Fibroblast of lung (primary cell): ENCODE measurements at places on chromosomes 1 and 21.

DNA sequence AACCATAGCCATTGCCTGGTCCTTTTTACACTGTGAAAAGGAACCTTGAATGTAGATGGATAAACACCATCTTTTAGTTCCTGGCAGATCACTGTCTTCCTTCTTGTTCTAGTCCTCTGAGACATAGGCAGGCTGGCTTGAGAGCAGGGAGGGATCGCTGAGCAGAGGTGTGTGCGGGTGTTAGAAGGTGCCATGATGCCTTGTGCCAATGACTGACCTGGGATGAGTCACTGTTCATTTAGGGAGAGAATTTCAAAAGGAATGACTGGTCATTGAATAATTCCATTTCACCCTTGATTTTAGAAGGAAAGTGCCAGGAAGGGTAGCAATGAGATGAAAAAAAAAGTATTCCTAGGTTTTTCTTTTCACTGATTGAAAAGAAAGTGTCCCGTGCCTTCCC, 383.9 kb downstream of the KIF26B start:
- H3K27ac ChIP-seq = no peak overlapping the region
- no peaks in the 10 kb centered on the region for H3K4me1 ChIP-seq
- no peaks in the 10 kb centered on the region for H3K27me3 ChIP-seq
- no peak overlapping the region for H3K4me3 ChIP-seq

DNA sequence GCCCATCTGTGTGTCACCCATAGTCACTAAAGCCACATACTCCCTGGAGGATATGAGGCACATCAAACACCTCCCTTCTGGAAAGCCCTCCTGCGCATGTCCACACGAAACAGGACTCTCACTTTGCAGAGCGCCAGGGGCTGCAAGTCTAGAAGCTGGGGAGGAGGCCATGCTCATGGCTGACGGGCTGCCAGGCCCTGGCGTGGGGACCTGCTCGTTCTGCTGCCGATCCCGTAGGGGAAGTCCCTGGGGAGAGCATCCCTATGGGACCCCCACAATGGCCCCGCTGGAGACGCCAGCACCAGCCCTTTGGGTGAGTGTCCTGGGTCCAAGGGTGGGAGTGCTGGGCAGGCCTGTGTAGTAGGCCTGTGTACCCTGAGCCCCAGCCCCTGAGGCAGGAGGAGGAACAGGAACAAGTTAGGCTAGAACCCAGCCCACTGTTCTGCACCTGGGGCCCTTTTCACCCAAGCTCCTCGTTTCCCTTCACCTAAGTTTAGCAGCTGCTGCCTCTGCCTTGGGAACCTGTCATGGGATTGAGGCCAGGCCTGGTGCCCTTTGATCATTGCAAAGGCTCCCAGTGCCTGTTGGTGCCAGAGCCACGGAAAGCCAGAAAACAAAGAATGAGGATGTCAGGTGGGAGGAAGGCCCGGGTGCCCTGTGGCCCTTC, 9.9 kb downstream of the FAM3B start:
- H3K27ac ChIP-seq = no peak overlapping the region
- H3K4me3 ChIP-seq = no peak overlapping the region
- H3K36me3 ChIP-seq = no peaks in the 10 kb centered on the region
- no peaks in the 10 kb centered on the region for H3K27me3 ChIP-seq
- DNase-seq = no peak
- H3K4me1 ChIP-seq = no peaks in the 10 kb centered on the region

- H3K27ac ChIP-seq = no peak overlapping the region
- no peak overlapping the region for H3K4me3 ChIP-seq
- peaks cover 9% of the 10 kb centered on the region for H3K27me3 ChIP-seq
- no peak for DNase-seq
- H3K4me1 ChIP-seq = no peaks in the 10 kb centered on the region
Observed at GRCh38 chr1:220813013-220813412, 26.3 kb downstream of the MTARC1 start.

DNA sequence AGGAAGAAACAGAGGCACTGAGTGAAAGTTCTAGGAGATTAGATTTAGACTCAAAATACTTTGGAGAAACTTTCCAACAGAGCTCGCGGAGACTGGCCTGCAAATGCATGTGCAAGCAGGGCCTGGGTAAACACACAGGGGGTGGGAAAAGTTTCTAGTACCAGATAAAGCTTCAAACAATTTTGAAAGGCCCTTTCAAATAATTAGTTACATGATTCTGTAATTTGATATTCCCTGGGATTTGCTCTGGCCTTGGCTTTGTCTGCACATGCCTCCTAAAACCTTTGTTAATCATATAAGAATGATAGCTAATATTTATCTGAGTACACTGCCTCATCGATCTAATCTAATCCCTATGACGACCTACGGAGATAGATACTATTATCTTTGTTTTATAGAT, 31.3 kb downstream of the VTCN1 start:
- H3K36me3 ChIP-seq = no peaks in the 10 kb centered on the region
- H3K27ac ChIP-seq = no peak overlapping the region
- H3K4me3 ChIP-seq = no peak overlapping the region
- no peaks in the 10 kb centered on the region for H3K27me3 ChIP-seq

DNA sequence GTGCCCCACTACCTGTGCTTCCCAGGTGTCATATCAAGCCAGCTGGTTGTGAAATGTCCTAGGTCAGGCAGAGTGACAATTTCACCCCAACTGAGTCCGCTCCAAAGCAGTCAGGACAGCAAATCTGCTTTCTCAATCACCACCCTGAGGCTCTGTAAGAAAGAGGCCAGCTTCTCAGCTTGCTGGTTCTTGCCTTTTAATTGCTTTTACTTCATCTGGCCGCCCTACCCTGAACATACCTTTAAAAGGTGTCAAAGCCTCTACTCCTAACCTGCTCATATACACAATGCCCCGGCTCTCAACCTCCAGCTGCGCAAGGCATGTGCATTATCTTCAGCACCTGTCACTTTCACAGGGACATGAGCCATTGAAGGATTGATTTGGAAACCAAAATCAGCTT, 581.6 kb downstream of the NPHP4 start:
- DNase-seq = no peak
- H3K36me3 ChIP-seq = no peaks in the 10 kb centered on the region
- H3K4me1 ChIP-seq = no peaks in the 10 kb centered on the region
- H3K4me3 ChIP-seq = no peak overlapping the region

DNA sequence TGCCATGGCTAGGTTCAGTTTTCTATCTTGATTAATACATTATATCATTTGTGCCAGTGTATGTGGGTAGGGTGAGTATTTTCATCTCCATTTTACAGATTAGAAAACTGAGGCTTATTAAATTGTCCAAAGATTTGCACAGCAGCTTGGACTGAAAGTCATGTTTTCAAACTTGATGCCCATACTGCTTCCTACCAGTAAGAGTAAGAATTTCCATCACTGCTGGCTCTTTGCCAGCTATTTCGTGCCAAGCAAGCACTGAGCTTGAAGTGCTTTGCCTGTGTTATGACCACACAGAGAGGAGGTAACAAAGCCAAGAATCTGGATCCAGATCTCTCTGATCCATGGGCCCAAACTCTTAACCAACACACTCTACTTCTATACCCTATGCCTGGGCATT, 295.0 kb downstream of the VAV3 start:
- H3K27me3 ChIP-seq = no peaks in the 10 kb centered on the region
- H3K4me3 ChIP-seq = no peak overlapping the region
- H3K27ac ChIP-seq = no peak overlapping the region
- H3K36me3 ChIP-seq = no peaks in the 10 kb centered on the region
- H3K4me1 ChIP-seq = no peaks in the 10 kb centered on the region
